ENCODE measurements at places on chromosomes 2 and 18.

- no peak for DNase-seq
Observed at GRCh38 chr18:59893971-59894370, 5.8 kb upstream of the PMAIP1 start.

- DNase-seq, result no peak
Observed at GRCh38 chr2:226693521-226693920, 106.1 kb downstream of the IRS1 start.

GRCh38 chr2:42113452-42113851 is 55.7 kb upstream of the EML4 start:
- DNase-seq, result no peak

DNA sequence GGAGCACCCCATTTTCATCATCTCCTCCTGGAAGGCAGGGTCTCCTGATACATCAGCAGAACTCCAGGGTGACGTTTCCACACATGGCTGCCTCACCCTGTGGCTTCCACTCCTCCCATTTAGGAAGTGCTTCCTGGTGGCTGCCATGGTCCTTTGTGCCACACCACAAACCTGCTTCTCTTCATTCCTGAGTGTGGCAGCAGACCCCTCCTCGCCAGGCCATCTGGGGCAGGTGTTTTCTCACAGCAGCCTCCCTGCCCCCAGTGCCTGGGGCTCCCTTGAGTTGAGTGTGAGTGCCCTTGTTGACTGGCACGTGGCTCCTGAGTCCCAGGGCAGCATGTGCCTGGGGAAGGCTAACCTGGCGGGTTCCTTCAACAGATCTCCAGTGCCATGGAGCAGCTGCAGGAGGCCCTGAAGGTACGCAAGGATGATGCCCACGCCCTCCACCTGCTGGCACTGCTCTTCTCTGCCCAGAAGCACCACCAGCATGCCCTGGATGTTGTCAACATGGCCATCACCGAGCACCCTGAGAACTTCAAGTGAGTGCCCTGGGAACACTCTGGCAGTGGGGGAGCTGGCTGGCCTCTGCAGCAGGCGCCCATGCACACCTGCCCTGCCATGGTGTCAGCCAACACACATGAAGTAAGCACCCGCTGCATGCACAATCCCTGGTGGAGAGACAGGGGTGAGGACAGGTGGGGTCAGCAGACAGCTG is 113.4 kb upstream of the MCFD2 start:
- no peak for DNase-seq

- DNase-seq, result no peak
Observed at GRCh38 chr2:151681051-151681450, 53.2 kb downstream of the NEB start.

DNA sequence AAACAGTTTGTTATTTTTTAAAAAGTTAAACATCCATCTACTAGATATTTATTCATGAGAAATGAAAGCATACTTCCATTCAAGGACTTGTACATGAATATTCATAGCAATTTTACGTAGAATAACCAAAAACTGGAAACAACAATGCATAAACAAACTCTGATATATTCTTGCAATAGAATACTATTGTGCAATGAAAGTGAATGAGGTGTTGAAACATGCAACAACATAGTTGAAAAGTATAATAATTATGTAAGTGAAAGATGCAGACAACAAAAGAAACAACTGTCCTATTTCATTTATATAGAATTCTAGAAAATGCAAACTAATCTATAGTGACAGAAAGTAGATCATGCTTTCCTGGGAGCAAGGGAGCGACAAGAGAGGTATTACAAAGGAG is 206.6 kb upstream of the KLHL29 start:
- DNase-seq, result no peak

- DNase-seq, result no peak
Observed at GRCh38 chr2:33064349-33064801, 117.6 kb downstream of the LTBP1 start.

GRCh38 chr2:206452750-206453149 is 9.4 kb downstream of the ADAM23 start:
- no peak for DNase-seq

GRCh38 chr2:48471048-48471474 is 58.9 kb upstream of the STON1 start:
- DNase-seq, result no peak

DNA sequence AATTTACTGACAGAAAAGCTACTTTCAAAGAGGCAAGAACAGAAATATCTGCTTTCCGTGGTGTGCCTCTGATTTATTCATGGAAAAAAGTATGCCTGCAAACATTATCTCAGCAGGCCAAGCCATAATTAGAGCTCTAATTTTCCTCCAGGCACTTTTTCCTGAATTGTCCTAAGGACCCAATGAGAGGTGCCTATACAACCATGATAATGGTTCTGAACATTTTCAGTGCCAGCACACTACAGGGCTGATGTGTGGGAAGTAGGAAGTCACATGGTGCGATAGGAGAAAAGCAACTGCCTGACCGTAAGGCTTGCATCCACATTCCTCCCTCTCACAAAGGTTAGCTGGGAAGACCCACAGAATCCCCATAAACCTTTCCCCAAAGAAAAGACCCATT is 45.9 kb upstream of the EGR4 start:
- no peak for DNase-seq

DNA sequence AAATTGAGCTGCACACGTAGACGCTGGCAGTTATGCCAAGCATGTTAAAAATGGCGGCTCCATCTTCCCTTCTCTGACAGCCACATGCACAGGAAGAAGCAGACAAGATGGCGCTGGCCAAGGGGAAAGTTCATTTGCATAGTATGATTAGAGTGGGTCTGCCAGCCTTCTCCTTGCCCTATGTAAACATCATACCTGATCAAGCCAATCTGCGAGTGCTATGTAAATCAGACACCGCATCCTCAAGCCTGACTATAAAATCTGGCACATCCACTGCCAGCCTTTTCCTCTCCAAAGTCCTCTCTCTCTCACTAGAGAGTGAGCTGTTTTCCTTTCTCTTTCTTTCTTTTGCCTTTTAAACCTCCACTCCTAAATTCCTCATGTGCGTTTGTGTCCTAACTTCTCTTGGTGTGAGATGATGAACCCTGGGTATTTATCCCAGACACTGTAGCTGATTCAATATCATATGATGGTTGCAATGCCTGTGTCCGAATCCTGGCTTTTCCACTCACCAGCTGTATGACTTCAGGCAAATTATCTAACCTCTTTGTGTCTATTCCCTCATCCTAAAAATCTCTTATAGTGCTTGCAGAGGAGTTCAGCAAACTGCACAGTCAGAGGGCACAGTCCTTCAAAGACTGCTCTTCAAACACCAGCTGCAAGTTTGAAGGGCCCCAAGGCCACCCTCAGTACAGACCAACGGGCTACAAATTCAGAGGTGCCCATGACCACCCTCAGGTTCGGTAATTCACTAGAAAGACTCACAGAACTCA is 39.3 kb upstream of the ITSN2 start:
- DNase-seq, result no peak
